ENCODE measurements at places on chromosomes 7 and 10. TPM values are rescaled to one million over a fixed set of nuclear protein-coding genes. Genes with fewer than 3 reads are reported as not detected.

Gene LMOD2
- total RNA-seq, result not detected

Gene CFAP46
- 1.5 TPM for total RNA-seq

Gene MARVELD1
- 54.4 TPM for total RNA-seq

Gene CPXM2
- 0.65 TPM for total RNA-seq

Gene OR2A42
- not detected for total RNA-seq

Gene NUPR2
- total RNA-seq, result not detected

Gene TAS2R3
- 0.98 TPM for total RNA-seq

Gene CUZD1
- total RNA-seq, result 0.65 TPM

Gene GRM3
- not detected for total RNA-seq

Gene SMARCD3
- total RNA-seq, result 5.2 TPM

Gene OR6B1
- total RNA-seq, result not detected

Gene SRGN
- 765 TPM for total RNA-seq

Gene EVX1
- total RNA-seq, result not detected

Gene CALN1
- not detected for total RNA-seq

Gene CABCOCO1
- 0.76 TPM for total RNA-seq

Gene VSIR
- 12.7 TPM for total RNA-seq

Gene ACSM6
- total RNA-seq, result not detected

Gene CC2D2B
- 0.86 TPM for total RNA-seq

Gene PRKAR1B
- 39.5 TPM for total RNA-seq

Gene IFRD1
- 32.7 TPM for total RNA-seq

Gene C10orf53
- not detected for total RNA-seq

Gene BLNK
- not detected for total RNA-seq

Gene PRPS1L1
- total RNA-seq, result not detected

Gene GIMAP8
- total RNA-seq, result 49.6 TPM

Gene EBLN1
- total RNA-seq, result not detected

Gene HOGA1
- total RNA-seq, result 0.33 TPM

Gene CRPPA
- total RNA-seq, result 1.3 TPM

Gene GSTK1
- total RNA-seq, result 73.5 TPM

Gene CDK14
- total RNA-seq, result 13.6 TPM

Gene C10orf105
- total RNA-seq, result under 0.01 TPM

Gene STAG3
- 2.0 TPM for total RNA-seq

Data from vein endothelial cell (primary cell).